ENCODE measurements at places on chromosomes 7 and 10.

GRCh38 chr10:97149079-97149531 is 36.7 kb downstream of the SLIT1 start:
- no peak for DNase-seq

DNA sequence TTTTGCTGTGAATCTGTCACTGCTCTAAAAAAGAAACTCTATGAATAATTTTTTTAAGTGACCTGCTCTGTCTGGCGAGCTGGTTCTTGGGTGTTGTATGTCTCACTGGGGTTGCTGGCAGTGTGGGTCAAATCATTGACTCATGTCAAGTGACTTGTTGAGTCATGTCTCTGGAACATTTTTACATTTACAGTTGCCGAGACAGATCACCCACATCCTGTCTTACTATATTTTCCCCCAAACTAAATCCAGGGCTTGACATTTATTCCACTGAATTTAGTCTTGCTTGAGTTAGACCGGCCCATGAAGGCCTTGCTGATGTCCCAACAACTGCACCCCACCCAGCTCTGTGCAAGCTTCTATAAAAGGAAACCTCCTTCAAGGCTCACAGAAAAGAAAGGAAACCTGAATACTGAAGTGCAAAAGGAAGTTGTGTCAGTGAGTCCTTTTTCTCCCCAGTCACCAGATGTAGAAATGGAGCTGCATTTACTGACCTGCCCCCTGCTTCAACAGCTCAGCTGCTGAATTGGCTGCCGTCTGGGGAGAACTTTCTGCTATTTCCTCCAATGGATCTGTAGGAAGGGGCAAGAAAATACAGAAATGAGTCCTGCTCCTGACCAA is 290.3 kb downstream of the TNS3 start:
- no peak for DNase-seq

DNA sequence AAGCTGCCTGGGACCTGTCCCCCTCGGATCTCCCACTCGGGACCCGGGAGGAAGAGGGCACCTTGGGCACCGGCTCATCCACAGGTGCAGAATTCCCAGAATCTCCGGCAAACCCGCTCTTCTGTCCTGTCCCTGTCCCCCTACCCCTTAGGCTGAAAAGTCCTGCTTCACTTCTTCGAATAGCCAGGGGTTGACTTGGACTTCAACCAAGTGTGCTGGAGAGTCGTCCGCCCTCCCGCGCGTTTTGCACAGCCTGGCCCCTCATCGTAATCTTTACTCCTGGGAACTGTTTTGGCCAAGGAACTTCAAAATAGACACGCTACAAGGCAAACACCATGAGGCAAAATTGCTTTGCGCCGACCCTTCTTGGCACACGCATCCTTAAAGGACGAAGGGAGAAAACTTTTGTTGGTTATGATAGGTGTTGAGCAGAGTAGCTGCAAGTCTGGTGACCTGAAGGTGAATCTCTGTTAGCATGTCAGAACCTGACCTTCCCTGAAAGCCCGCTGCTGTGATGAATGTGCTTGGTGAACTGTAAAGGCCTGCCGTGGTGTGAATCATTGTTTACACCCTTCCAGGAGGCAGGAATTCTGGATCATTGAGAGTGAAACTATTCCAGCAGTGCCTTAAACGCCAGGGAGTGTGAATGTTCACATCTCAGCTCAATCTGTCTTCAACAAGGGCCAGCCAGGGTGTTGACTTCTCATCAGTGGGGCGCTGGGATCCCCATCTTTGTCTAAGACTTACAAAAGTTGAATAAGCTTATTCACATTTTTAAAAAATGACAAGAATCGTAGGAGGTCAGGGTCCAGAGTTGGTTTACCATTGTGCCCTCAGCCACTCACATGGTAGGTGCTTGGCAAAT is 589 bp upstream of the RAPGEF5 start:
- no peak for DNase-seq

DNA sequence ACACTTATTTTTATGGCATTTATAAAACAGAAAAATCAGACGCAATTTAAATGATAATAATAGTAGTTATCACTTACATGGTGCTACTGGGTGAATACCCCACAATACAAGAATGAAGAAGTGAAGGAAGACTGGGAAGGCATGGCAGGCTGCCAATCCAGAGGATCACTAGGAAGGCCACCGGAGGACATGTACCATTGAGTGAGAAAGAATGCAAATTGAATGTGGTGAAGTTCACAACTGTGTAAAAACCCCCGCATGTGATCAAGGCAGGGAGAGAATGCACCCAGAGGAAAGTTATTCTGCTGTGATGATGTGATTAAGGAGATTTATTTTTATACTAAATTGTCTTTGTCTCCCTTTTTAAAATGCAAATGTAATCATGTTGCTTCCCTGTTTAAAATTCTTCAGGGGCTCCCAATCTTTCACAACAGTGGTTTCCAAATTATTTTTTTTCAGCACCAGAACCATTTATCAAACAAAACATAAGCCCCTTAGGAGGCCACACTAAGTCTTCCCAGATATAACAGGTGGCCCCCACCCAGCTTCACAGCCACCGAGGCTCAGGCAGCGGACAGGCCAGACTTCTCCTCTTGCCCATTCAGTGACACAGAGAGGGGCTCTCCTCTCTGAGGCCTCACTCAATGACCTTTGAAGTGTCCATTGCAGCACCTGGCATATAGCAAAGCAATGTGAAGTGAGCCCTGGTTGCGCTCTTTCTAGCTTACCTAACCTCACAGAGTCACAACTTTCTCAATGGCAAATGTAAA is 59.6 kb downstream of the FRMPD2 start:
- DNase-seq, result no peak

DNA sequence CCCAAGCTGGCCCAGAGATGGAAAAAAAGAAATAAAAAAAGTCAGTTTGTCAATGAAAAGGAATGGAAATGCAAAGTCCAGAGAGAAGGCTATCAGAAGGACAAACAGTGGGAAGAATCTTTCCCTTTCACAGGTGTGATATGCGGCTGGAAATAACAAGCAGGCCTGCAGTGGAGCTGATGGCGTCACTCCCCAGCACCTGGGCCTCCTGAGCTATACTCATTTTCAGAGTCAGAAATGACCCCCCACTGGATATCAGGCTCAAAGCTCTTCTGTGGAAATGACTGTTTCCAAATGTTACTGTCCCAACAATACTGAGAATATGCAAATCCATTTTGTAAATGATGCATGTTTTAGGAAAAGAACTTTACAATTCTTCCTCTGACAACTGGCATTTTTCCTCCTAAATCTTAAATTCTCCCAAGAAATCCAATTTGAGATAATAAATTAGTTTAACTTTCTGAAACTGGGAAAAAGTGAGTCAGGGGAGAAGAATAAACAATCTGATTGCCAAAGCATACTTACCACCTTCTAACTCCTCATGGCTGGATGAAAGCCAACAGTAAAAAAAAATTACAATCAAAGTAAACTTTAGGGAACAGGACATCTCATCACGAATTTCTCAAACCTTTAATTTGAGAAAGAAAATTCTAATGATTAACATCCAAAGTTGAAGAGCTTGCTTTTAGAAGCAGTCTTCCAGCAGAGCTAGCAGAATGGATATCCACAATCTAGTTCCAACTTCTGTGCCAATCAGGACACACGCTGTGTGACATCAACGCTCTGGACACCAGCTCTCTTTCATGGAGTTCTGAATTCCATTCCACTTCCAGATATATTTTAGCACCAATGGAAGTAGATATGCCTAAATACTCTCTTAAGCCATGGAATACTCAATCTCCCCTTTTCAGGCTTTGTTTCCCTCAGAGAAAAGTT is 5.3 kb upstream of the CUZD1 start:
- DNase-seq, result no peak

DNA sequence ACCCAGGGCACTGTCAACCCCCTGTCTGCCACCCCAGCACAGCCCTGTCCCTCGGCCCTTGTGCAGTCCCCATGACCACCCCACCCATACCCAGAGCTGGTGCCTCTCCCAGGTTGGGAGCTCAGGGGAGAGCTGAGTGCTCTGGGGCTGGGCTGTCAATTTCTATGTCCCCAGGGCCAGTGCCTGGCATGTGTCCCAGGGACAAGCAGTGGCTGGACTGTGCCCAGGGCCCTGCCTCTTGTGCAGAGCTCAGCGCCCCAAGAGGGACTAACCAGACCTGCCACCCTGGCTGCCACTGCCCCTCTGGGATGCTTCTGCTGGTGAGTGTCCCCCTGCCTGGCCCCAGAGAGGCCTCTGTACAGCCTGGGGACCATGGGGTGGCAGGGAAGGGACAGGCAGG is 29.0 kb upstream of the ZNF862 start:
- DNase-seq, result no peak

DNA sequence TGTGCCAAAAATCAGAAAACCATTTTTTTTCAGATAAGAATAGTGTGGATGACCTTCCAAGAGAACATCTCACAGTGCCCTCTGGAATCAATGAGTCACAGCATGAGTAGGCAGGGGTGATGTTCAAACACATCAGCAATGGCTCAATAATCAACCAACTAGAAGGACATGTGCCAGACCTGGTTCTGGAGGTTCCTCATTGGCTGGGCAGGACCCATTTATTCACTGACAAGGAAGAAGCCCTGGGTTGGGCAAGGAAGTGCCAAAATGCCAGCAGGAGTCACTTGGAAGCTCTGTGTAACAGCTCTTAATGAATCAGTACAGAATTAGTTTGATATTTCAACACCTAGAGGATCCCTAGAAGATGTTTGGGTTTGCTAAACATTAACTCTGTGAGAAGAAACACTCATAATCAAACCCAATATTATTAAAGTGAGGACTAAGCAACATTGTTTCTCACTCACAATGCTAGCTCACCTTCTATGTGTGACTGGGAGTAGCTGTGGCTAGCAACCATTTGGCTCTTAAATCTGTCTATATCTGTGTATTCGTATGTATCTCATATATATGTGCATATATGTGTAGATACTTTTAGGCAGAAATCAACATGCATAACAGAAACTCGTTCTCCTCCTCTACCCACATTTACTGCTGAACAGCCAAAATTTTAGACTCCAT is 72.3 kb upstream of the APBB1IP start:
- DNase-seq, result no peak

GRCh38 chr10:63586043-63586442 is 64.8 kb downstream of the REEP3 start:
- no peak for DNase-seq

GRCh38 chr7:23168111-23168885 is 13.6 kb upstream of the NUP42 start:
- no peak for DNase-seq

- no peak for DNase-seq
Observed at GRCh38 chr7:41060796-41061195, 642.1 kb downstream of the INHBA start.

- DNase-seq, result no peak
Observed at GRCh38 chr7:29488977-29489376, 74.7 kb upstream of the PRR15 start.

GRCh38 chr10:114801411-114801813 is 20.2 kb upstream of the FHIP2A start:
- no peak for DNase-seq

GRCh38 chr7:86790383-86790782 is 146.7 kb downstream of the GRM3 start:
- no peak for DNase-seq

DNA sequence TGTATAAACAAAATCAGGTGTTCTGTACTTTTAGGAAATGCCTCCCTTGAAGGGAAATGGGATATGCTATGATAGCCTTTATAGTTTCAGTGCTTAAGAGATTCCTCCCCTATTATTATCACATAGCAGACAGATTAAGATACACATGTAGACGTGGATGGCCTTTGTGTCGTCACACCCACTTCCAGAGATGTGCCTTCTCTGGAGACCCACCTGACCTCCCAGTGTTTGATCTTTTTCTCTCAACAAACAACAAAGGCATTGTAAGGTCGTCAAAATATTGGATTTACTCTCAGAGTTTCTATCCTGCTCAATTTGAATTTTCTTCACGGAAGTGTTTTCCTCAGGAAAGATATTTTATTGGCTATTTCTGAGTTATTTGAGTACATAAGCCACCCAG is 25.7 kb upstream of the C1GALT1 start:
- no peak for DNase-seq

- no peak for DNase-seq
Observed at GRCh38 chr7:41700044-41700471, 2.8 kb downstream of the INHBA start.

GRCh38 chr7:91050677-91051076 is 213.6 kb upstream of the FZD1 start:
- no peak for DNase-seq

- peak; percentile 30 for DNase-seq
Observed at GRCh38 chr10:119207713-119208552, 562 bp downstream of the GRK5 start.
